ENCODE measurements at places on chromosomes 5 and 9.

DNA sequence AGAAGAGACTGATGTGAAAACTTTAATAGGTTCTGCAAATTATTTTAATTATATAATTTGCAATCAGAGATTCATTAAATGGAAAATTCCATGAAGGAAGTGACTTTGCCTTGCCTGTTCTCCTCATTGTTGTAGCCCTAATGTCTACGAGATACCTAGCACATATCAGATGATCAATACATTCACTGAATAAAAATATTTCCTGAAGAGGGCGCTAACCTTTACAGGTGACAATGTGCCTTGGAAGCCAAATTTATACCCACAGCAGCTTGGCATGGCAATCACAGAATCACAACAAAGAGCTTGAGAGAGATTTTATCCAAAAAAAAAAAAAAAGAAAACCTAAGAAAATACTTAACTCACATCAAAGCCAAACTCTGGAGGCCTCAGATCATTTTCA is 17.4 kb downstream of the HAUS6 start:
- DNase-seq: peak; percentile 44

DNA sequence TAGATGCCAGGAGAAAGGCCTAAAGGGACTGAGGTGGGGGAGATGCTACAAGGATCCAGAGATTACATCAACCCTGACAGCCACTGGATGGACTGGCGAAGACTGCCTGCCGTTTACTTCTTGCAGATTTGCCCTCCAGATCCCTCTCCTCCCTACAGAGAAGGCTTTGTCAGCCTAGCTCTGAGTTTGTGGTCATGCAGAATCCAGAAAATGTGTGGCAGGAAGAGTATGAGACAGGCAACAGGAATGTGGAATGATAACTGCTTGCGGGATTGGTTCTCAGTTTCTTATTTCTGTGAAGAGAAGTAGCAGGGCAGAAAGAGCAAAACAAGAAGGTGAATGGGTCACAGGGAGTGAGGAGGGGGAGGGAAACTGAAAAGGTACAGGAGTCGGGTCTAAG is 129.6 kb downstream of the TLE1 start:
- DNase-seq: no peak

GRCh38 chr9:19690128-19690527 is 98.7 kb downstream of the SLC24A2 start:
- DNase-seq: no peak

DNA sequence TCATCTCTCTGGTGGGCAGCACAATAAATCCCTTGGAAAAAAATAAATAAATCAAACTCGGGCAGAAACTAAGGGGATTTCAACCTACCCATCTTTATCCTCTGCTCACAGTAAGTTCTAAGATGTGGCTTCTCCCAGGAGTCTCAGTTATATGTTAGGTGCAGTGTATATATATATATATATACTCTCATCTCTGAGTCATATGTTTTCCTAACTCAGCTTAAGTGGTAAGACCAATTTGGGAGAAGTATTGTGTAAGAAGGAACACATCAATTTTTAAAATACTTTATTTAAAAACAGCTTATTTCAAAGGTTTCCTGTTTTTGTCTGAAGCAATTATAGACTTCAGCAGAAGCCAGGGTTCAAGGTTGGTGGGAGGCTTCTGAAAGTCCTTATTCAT is 20.3 kb upstream of the OSMR start:
- DNase-seq: no peak

DNA sequence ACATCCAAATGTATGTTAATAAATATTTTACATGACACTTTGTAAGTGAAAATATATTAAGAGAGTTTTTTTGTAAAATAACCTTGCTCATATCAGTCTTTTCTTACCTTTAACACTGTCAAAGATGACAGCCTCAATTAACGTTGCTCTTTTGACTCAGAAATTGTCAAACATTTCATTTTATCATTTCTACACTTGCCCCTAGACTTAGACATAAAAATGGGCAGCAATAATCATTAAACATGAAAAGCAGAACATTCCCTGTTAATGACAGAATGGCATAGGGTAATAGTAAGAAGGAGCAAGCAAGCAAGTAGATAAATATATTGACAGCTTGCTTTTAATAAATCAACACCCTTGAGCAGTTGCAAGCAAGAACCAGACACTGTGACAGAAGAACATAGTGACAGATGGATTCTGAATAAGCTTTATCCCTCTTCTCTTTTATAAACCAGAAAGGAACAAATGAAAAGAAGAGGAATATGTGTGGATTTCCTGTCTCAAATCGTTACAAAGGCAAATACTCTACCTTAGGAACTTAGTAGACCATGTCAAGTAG is 796.0 kb upstream of the CHD1 start:
- no peak for DNase-seq

DNA sequence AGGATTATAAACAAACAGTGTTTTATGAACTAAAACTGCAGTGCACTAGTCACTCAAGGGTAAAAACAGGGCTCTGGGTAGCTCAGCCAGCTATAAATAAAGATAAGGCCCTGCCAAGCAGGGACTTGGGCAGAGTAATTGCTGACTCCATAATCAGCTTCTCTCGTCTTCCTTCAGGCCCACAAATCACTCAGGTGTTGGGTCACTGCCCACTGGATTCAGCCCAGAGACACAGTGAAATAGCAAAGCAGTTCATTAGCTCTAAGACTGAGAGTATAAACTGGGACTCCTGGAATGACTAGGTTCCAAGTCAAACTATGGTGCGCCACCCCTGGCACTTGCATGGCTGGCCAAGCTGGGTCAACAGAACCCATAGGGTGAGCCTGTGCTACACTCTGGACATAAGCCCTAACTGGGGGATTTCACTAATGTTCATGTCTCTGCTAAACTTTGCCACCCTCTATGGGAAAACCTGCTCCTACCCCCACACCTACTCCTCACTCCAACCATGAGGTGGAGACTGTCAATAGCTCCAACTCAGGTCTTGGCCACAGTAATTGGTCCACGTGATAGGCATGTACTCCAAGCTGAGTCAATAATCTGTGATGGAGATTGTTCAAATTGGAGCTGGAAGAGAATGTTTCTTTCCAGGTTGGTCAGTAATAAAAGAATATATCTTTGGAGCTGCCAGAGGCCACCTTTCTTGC is 158.5 kb downstream of the SLIT3 start:
- DNase-seq: no peak

- no peak for DNase-seq
Measured at GRCh38 chr5:136626531-136626930, 261.2 kb upstream of the TRPC7 start.

GRCh38 chr5:369151-369868 is 47.8 kb downstream of the AHRR start:
- DNase-seq: peak; percentile 54

DNA sequence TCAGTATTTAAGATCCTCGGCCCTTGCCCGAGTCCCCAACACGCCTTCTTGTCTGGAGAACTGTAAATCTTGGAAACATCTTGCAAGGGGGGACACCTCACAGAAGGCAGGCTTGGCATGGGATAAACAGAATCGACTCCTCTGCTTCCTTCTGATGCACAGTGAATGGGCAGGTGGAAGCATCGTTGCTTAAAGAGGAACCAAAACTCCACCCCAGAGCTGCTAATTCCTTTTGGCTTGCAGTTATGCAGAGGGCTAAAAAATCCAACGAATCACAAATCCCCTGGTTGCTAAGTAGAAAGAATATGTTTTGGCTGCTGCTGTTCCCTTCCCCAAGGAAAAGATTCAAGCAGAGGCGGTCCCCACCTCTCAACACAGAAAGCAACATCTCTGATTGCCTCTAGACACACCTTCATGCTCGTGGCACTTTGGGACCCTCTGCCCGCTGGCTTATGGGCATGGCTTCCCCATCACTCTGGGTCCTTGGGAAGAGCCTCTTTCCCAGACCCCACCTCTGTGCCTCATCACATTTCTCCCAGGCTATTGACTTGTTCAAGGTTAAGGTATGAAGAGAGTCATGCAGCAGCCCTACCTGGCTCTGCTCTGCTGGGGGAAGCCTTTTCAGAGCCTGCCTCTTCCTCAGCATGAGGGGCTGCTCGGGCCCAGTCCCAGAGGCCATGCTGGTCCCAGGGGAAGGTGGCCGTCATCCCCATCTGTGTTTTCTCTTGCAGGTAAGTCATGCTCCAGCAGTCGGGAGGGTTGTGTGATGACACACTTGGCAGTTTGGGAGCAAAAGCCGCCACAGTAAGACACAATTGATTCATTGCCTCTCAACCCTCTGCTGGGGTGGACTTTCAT is 137.1 kb downstream of the KCNIP1 start:
- no peak for DNase-seq

DNA sequence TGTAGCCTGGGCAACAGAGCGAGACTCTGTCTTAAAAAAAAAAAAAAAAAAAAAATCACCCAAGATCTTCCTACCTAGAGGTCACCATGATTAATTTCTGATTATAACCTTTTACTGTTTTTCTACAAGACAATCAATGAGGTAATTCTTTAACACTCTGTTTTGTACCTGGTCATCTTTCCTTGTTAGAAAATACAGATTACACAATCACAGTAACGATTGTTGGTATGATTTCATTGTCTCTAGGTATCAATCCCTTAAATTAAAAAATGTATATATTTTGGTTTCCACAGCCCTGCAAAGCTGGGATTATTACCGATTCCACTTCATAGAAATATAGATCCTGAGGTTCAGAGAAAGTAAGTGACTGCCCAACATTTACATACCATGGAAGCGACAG is 8.3 kb upstream of the ATG10 start:
- DNase-seq: no peak

DNA sequence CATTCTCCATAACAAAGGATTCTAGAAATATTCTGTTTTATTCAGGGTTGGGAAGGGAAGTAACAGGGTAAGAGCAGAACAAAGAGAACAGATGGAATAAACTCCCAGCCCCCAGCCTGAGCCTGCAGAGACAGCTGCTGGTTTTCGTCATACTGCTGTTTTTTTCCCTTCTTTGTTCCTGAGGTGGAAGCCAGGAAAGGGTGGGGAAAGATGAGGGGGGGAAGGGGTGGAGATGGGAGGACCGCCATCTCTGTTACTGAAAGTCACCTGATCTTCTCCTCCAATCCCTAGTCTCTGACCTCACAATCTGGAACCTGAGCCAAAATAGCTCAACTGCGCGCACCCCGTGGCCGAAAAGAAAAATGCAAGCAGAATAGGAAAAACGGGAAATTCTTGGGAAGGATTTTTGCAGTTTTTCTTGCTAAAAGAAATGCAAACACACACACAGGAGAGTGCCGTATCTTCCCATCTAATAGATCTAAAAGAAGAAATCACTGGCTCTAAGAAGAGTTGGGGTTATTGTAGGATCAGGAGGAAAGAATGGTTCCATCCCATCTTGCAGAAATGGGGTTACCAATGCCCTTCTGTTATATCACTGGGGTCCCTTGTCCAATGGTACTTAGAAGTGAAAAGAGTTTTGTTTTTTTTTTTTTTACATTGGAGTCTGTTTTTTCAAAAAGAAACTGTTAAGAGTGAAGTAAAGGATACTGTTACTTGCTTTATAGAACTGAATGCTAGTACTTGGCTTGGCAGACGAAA is 57.9 kb downstream of the DIAPH1 start:
- DNase-seq: no peak

DNA sequence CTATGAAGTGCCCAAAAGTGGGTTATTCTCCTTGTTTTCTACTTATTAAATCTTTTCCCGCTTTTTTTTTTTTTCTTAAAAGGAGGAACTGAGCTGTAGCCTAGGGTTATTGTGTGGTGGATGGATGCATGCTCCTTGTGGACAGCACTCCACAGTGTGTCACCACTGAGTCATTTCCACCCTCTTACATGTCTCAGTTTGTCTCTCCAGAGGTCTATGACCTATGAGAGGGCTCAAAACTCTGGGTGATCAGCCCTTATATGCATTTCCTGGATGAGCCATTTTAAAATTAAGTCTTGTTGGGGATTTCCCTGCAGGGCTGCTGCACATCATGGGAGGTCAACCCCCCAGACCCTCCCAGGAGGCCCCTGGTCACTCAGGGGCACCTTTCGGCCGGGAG is 102.2 kb upstream of the MOCS2 start:
- no peak for DNase-seq

DNA sequence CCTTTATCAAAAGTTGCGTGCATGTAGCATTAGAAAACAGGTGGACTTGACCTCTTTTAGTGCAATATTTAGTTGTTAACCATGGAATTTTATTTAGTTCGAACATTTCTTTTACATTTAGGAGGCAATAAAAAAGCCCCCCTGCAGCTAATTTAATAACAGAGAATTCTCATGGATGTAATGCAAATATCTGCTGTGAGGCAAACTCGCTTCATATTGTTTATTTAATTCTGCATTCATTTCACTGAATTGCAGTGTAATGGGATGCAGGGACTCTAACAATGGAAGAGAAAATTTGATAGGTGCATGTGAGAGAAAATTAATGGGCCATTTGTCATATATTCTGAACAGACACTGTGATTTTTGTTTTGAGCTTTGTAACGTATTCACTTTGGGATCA is 205.1 kb upstream of the CHD1 start:
- DNase-seq: no peak

DNA sequence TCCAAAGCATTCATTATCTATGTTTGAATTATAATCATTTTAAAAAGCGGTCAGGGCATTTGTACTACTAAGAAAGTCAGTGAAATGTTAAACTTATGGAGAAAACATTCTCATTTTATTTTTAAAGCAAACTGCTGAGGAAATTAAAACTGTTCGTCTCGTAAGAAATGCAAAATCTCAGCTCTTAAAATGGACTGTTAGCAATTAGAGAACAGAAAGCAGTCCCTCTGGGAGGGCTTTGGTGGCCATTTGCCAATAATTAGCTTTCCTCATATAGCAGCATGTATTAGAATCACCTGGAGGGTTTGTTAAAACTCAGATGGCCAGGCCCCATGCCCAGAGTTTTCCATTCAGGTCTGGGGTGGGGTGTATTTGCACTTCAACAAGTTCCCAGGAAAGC is 120.7 kb upstream of the RASEF start:
- DNase-seq: no peak

DNA sequence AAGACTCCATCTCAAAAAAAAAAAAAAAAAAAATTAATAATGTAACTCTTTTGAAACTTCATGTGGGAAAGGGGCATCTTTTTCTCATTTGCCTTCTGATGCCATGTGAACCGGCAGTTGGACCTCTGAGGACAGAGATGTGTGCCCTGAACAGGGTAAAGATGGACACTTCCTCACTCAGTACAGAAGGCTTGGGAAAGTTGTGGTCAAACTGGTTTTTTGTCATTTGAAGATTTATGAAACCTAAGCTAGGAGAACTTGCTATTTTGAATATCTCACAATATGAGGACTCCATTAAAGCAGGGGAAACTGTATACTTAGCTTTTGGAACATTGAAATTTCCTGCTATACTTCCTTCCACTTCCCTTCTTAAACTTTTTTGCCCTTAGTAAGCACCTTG is 147.5 kb upstream of the ALDH1B1 start:
- no peak for DNase-seq
